ENCODE measurements at places on chromosomes 11 and 22.

DNA sequence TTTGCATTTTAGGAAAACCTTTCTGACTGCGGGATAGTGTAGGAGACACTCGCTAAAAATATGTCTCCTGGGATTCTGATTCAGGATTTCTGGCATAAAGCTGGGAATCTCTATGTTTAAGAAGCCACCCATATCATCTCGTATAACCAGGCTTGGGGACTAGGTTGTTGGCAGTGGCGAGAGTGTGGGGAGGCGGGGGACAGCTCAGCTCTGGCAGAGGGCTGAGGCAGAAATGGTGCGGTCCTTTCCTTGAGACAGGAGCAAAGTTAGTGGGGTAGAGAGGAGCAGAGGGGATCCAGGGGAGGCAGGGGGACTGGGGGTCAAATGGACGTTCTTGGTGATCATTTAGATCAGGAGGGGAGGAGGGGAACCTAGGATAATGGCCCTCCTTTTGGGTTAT lies 74.3 kb downstream of the TEAD1 start:
- DNase-seq = no peak

DNA sequence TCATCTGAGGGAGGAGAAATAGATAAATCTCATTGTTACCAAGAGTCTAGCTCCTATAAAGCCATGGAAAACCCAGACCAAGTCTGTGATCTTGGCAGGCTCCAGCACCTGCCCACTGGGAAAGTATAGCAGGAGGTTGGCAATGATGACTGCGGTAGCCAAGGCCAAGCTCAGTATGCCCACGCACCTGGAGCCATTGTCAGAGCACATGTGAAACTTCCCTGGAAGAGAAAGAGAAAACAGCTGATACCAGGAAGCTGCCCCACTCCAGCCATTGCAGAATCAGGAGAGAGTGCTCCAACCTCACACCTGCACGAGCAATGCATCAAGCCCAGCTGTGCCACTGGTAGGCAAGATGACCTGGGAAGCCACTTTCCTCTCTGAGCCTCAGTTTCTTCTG lies 62.2 kb upstream of the HEPHL1 start:
- DNase-seq = no peak

GRCh38 chr22:37379722-37380121 lies 47.6 kb downstream of the ELFN2 start:
- DNase-seq = no peak

GRCh38 chr11:129402206-129403171 lies 26.8 kb downstream of the BARX2 start:
- DNase-seq = no peak

- no peak for DNase-seq
These were observed 12.8 kb downstream of the PMM1 start for GRCh38 chr22:41576877-41577276.

DNA sequence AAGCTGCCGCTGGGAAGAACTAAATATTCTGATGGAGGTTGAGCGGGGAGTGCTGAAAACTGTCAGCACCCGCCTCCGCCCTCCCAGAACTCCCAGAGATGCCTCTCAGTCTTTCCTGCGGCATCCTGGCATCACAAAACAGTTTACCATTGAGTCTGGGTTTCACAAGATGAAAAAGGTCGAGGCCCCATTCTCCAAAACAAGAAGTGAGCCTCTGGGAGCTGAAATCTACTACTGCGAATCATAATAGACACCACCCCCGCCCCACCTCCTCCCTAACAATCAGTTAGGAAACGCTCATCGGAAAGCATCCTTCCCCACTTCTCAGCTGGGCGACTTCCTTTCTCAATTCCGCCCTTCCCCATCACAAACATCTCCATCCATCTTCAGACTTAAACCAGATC lies 1.0 kb downstream of the SUN2 start:
- DNase-seq = no peak

- DNase-seq = no peak
These were observed 292.8 kb downstream of the NXPE2 start for GRCh38 chr11:114970927-114971645.

DNA sequence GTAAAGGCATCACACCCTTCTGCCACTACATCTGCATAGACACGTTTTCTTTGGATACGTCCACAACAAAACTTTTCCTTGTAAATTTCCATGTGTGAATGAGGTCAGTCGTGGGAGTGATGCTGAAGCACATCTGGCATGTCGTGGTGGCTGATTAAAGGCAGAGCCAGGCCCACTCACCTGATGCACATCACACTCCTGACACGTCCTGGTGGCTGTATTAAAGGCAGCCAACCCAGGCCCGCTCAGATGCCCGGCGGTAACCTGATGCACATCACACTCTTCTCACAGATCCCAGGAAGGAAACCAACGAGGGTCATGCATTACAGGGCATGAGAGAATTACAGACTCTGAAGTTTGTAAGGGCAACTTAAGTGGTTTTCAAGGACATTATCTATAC lies 321.6 kb upstream of the B3GAT1 start:
- DNase-seq = no peak

DNA sequence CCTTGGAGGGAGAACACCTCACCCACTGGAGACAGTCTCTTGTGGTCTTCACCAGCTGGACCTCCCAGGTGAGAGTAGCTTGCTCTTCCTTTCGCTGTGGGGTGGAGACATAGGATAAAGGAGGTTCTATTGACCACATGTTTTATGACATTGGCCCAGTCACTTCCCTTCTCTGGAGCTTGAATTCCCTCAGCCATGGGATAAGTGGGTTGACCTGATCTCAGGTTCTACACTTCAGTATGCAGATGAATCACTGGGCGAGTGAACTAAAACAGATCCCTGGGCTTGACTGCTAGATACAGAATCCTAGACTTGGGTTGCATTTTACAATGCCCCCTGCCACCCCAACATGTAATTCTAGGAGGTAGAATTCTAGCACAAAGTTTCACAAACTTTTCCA lies 54.8 kb upstream of the PRSS23 start:
- DNase-seq = no peak

- DNase-seq = no peak
These were observed 38.8 kb downstream of the CSRP3 start for GRCh38 chr11:19162951-19163505.

- no peak for DNase-seq
These were observed 26.0 kb downstream of the ZNRF3 start for GRCh38 chr22:28909375-28909774.

DNA sequence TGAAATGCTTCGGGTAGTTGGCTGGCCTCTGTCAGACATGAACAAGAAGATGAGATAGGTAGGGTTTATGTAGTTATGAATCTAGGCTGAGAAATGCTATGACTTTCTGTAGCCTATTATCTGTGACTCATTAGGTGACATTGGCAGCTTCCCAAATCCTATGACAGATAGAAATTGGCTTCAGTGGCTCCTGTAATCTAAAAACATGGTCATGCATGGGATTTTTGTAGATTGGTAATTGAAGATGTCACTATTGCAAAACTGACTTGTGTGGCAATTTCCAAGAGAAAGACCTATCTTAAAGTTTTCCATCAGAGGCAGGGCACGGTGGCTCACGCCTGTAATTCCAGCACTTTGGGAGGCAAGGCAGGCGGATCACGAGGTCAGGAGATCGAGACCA lies 29.4 kb upstream of the GRIK4 start:
- no peak for DNase-seq

DNA sequence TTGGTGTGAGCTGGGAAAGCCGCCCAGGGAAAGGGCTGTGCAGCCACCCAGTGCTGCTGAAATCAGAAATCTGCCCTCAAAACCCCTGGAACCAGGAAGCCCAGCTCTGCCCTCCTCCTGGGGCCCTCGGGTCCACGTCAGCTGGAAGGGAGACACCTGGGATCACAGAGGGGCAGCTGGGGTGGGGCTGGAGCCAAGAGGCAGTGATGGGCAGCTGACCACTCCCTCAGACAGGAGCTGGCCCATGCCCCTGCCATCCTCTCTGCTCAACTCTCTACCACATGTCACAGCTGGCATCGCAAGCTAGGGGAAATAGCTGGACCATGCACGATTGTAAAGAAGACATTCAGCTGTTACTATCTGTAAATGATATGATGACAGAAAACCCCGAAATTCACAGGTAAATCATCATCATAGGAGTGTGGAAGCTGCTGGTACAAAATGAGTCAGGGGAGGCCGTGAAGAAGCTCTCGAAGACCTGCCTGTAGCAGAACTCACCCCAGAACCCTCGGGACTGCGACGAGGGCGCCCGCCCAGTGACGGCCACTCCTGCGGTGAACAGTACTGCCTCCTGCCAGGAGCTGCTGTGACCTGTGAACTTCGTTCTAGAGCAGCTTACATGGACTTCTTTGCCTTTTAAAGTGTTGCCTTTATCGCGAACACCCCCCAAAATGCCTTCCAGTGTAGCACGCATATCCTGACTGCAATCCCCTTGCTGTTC lies 55.9 kb downstream of the CERK start:
- no peak for DNase-seq

DNA sequence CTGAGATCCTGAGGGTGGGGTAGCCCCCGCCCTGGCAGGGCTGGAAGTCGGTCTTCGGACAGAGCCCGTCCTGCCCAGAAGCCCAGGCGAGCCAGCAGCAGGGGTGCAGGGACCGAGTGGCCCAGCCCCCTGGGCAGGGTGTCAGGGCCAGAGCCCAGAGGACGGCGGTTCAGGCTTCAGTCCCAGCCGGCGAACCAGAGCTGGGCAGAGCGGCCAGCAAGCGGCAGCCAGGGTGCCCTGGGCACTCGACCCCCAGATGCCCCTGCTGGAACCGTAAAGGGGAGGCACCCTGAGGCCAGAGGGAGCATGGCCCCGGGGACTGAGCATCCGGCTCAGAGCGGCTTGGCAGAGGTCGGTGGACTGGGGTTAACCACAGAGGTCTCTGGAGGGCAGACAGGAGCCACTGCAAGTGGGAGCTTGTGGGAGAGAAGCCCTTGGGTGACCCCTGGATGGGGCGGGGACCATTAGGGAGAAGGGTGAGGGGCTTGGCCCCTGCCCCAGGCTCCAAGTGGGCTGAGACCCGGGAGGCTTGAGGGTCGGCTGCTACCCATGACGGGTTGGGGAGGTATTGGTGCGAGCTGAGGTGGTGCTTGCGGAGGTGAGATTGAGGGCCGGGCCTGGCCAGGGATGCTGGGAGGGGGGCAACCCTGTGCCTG lies 15.9 kb downstream of the LSP1 start:
- no peak for DNase-seq

GRCh38 chr11:1827095-1827813 lies 7.5 kb upstream of the SYT8 start:
- no peak for DNase-seq

- no peak for DNase-seq
These were observed 16.7 kb downstream of the CLDN5 start for GRCh38 chr22:19507534-19507861.

GRCh38 chr11:35265755-35266454 lies 126.9 kb downstream of the CD44 start:
- DNase-seq = no peak

- DNase-seq = no peak
These were observed 20.2 kb upstream of the NEFH start for GRCh38 chr22:29459773-29460172.

DNA sequence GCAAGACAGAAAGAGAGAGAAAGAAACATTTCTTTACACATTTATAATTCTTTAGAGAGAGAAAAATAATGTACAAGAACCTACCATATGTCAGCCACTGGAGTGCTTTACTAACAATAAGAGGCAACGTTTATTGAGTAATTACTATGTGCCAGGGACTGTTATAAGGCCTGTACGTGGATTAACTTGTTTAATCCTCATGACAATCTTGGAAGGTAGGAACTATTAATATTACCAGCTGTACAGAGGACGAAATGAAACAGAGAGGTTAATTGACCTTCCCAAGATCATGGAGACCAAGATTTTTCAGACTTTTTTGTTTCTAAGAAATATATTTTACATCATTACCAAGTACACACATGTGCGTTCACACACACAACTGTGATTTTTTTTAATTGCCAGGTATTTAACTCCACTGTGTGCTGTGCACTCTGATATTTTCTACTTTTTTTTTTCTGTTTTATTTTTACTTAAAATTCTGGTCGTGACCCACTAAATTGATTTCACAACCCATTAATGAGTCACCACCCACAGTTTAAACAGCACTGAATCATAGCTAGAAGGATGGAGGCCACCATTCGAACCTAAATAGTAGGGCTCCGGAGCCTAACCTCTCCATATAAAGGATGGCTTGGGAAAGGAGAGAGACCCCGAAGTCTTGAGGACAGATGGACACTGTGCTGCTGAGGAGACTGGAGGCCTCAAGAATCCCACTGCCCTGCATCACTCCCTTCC lies 21.4 kb downstream of the CREB3L1 start:
- DNase-seq = no peak

DNA sequence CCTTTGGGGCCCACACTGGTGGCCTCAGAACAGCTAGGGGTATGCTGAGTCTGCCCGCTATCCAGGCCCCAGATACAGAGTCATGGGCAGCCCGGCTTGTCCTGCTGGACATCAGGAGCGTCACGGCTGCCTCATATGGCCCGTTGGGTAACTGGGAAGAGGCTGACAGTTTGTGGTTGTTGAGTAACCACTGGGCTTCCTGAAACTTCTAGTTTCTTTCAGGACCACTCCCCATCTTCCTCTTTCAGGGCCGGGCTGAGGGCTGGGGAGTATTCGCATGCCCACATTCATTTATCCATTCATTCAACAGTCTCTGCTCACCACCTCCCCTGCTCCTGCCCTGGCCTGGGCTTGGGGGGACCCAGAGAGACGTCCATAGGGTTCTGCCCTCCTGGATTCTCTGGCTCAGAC lies 13.4 kb upstream of the P2RY2 start:
- DNase-seq = no peak

DNA sequence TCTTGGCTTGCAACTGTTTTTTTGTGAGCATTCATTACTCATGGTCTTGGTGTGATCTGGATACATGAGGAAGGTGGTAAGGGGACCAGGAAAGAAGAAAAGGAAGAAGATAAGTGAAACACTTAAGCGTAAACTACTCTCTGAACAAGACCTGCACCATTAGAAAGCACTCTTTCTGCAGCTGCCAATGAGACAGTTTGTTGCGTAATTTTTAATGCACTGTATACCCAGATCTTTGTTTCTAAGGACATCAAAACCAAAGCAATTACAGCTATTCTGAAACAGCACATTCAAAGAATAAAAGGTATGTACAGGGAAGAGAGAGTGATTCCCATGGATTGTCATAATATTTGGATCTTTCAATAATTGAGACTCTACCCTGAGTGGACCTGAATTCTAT lies 147.4 kb downstream of the BLID start:
- no peak for DNase-seq

DNA sequence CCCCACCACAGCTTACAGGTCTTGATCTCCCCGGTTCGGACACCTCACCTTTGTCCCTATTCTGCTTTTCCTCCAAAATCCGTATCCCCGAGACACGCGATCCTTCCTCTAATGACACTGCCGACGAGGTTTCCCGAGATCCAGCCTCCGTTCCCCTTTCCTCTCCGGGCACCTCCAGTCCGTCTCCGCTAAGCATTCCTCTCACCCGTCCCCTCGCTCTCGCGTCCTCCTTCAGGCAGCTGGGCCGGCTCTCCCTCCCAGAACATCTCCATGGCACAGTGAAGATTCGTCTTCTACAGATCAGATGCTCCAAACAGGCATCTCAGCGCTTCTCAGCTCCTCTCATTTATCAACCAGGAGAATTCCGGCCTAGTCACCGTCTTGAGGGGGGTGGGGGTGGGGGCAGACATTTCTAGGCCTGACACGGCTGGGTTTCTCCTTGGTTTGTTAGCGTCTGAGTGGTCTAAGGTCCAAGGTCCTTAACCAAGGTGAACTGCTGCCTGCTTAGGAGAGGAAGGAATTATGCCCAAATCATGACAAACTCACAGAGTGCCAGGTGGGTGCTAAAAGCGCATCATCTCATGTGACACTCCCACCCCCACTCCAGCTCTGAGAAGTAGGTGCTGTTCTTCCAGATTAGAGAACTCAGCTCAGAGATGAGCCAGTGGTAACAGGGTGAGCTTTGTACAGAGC lies at the start of gene SPTBN2:
Gene SPTBN2 (minus strand): TSS at position 524 of the 693 bp plus-strand sequence. CDS start 7,976 bp downstream, outside the sequence.
- no peak for DNase-seq

GRCh38 chr11:2590131-2590964 lies 109.4 kb downstream of the KCNQ1OT1 start:
- no peak for DNase-seq

Measured in activated naive CD4-positive, alpha-beta T cell (primary cell).